ENCODE measurements at places on chromosomes 2 and 18. TPM values are rescaled to one million over a fixed set of nuclear protein-coding genes. Genes with fewer than 3 reads are reported as not detected.

GRCh38 chr2:60972889-60973656, 44.4 kb upstream of the PEX13 start:
- no peak for DNase-seq

The CRYGC gene
- total RNA-seq: 2.2 TPM

The HTR2B gene
- total RNA-seq: 0.37 TPM

- no peak for DNase-seq
These were observed 60.2 kb downstream of the LYPD6B start for GRCh38 chr2:149098701-149099100.

The VSNL1 gene
- total RNA-seq: 1.8 TPM

DNA sequence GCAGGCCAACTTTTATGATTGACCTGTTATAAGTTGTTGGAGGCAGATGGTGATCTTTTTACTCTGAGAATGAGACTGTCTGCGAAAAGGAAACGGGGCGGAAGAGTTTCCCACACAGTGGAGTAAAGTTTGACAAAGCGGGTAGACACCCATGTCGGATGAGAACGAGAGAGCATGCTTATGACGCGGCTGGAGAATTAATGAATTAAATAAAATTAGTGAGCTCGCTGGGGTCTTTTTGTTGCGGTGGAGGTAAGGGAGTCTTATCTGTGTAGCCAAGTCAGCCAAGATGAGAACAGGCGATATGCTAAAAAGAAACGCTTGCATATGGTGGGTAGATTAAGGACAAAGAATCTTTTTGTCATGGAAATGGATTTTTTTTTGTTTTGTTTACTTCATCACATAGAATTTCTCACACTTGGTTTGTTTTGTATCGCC, 1.8 kb downstream of the SALL3 start:
- DNase-seq: no peak

GRCh38 chr2:37427241-37427640, 82.8 kb downstream of the QPCT start:
- no peak for DNase-seq

- no peak for DNase-seq
These were observed 918 bp downstream of the EIF5B start for GRCh38 chr2:99338029-99338585.

The CPO gene
- total RNA-seq: 0.71 TPM

The SCYGR4 gene
- not detected for total RNA-seq

The NMUR1 gene
- 3.7 TPM for total RNA-seq

DNA sequence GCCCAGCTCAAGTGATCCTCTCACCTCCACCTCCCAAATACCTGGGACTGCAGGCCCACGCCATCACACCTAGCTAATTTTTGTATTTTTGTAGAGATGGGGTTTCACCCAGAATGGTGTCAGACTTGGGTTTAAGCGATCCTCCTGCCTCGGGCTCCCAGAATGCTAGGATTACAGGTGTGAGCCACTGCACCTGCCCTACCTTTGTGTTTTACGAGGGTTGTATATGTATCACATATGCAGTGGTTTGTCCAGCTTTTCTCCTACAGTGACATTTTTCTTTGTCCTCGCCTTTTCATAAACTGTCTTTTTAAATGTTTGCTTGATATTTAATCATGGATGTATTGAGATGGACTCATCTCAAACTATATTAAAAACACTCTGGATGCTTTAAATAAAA, 38.5 kb downstream of the AGAP1 start:
- DNase-seq: no peak

DNA sequence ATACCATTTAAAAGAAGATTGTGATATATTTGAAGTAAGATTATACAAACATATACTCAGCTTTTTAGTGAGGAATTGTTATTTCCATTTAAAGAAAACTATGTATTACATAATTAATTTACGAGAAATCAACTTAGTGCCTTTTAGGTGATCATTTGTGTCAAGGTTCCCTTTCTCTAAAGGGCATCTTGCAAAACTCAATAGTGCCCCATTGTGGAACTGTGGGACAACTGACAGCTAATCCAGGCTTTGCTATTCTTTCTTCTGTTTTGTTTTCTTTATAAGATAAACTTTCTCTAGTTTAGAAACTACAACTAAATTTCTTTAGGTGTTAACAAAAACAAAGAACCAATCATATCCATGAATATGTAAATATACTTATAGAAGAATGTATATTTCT, 24.3 kb upstream of the VIT start:
- no peak for DNase-seq

GRCh38 chr2:62578803-62579640, 73.0 kb upstream of the TMEM17 start:
- no peak for DNase-seq

Measured in testis (tissue), 5 donors.